HepG2 (cell line): ENCODE measurements at places on chromosomes 3 and 15.

GRCh38 chr3:133329626-133330025 lies 70.2 kb upstream of the BFSP2 start:
- no peak for DNase-seq

- DNase-seq: no peak
Measured at GRCh38 chr3:76026379-76026778, 241.0 kb upstream of the ZNF717 start.

GRCh38 chr15:92624401-92624991 lies 31.1 kb downstream of the FAM174B start:
- no peak for DNase-seq

DNA sequence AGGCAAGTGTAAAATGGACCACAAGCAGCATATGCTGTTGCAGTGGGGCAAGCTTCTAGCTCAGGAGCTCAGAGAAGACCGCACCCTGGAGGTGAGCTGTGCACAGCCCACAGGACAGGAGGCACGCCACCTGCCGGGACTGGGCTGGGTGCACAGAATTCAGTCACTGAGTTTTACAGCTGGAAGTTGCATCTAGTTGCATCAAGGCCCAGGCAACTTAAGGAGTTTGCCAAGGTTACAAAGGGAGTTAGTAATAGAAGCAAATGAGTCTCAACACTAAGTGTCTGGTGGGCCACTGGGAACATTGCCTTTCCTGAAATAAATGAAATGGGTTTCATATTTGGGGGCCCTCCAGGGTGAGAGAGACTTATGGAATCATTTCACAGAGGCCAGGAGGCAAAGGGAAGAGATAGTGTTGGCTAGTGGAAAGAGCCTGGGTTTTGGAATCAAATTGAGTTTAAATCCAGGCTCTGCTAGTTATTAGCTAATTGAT lies 36.0 kb upstream of the TIMP4 start:
- peak; percentile 45 for DNase-seq

- DNase-seq: no peak
Measured at GRCh38 chr15:29618586-29618985, 203.7 kb downstream of the TJP1 start.

DNA sequence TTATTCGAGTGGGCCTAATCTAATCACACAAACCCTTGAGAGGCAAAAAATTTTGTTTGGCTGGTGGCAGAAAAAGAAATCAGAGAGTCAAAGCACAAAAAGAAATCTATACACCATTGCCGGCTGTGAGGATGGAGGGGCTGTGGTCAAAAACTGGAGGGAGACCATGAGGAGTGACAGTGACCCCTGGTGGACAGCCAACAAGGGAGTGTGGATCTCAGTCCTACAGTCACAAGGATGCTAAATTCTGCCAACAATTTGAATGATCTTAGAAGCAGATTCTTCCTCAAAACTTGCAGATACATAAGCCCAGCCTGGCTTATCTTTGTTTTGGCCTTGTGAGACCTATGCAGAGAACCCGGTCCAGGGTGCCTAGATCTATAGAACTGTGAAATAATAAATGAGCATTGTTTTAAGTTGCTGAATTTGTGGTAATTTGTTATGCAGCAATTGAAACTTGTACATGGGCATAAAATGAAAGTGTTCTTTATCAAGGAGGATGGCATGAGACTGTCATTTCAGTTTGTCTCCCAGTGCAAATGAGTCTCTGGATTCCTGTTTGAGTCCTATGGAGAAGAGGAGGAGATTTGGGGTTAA lies 103.0 kb upstream of the ARHGEF26 start:
- peak; percentile 33 for DNase-seq

DNA sequence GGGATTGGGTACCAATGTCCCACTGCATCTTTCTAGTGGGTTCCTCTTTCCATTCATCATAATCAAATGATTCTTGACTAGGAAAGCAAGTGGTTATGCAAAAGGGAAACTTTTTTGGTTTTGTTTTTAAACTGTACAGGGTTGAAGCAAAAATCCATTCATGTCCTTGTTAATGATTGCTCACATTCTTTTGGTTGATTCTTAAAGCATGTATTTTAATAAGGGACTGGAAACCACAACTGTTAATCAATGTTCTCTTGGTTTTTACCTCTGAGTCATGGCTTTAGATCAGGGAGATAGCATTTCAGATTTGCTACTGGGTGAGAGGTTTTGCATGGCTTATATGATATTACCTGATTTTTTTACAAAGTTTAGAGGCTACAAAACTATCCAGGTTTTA lies 371.7 kb upstream of the RGMA start:
- DNase-seq: no peak

DNA sequence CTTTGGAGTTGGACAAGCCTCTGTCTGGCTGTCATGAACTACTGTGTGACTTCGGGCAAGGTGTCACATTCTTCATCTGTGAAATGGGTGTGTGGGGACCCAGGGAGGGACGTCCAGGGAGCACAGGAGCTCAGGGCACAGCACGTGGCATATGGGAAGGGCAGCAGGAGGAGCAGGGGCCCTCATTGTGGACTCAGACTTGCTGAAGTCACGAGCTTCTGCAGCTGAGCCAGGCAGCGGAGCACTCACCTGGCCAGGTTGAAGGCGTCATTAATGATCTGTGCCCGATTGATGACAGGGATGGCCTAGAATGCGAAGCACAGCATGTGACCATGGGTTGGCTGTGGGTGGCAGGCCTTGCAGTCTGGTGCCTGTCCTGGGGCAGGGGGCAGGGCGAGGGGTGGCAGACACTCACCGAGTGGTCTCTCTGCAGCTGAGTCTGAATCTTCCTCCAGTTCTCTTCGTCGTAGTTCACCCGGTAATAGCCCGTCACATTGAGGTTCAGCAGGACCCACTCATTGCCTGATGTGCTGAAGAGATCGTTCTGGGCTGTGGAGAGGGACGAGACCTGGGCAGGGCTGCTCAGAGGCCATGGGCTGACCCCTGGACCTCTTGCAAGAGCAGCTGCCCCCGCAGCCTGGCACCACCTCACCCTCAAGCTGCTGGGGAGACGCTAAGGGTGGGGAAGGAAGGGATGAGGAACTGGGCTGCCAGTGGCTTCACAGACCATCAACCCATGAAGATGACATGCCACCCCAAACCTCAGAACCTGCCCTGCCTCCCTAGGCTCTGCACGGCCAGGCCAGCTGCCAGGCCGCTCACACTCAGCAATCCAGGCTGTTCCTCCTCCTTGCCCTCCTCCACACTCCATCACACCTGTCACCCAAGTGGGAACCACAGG lies 15.4 kb downstream of the ANPEP start:
- DNase-seq: no peak

DNA sequence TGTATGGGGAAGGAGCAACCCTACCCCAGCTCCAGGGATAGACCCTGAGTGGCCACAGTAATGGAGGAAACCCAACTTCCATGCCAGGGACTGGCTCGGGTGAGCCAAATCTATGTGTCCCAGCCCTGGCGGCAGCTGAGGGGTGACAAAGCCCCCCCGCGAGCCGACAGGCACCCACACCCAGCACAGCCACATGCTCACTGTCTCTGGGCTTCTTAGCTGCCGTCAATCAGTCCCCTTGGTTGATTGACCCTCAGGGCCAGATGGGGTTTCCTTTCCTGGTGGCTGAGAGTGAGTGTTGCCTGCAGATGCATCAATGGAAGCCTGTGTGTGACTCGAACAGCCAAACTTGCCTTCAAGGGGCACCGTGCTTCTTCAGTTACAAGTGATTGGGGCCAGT lies 2.1 kb upstream of the OCA2 start:
- no peak for DNase-seq

DNA sequence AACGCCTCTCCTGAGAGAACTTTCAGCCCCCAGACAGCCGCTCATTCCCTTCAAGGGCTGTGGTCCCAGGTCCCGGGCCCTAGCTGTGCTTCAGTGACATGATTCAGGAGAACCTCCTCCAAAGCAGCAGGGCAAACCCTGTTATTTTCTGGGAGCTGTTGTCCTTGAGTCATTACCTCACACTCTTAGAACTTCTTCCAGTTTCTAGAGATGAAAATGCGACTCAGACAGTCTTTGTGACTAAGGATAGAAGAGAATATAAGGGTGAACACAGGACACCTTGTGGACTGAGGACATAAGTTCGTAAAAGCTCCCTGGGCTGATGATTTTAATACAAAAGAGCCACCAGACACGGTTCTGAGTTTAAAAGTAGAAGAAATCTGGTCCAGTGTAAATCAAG lies 203.8 kb downstream of the RORA start:
- no peak for DNase-seq

- DNase-seq: no peak
Measured at GRCh38 chr15:74327756-74328155, 39.7 kb downstream of the CYP11A1 start.
